ENCODE measurements at places on chromosomes 12 and 14.

- DNase-seq = no peak
Observed at GRCh38 chr14:50354527-50354926, 42.2 kb downstream of the CDKL1 start.

- no peak for DNase-seq
Observed at GRCh38 chr12:111076611-111077451, 156.5 kb upstream of the MYL2 start.

GRCh38 chr14:55957950-55958349 lies 160.3 kb upstream of the PELI2 start:
- DNase-seq = no peak

DNA sequence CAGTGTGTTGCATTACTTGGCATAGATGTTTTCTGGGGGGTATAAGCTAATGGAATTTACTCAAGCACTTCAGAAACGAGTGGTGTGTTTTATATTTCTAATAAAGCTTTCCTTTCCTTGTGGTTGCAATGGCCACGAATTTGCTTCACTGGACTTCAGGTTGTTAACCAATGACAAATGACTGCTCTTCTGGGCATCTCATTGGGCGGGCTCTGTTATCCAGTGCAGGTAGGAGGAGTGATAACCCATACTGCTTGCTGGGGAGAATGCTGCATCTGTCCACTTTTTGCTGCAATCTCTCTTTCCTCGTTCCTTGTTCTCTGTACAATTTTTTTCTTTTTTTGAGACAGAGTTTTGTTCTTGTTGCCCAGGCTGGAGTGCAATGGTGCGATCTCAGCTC lies 80.0 kb upstream of the RPH3A start:
- DNase-seq = no peak

- DNase-seq = no peak
Observed at GRCh38 chr12:98544751-98545150, 29.4 kb downstream of the TMPO start.

DNA sequence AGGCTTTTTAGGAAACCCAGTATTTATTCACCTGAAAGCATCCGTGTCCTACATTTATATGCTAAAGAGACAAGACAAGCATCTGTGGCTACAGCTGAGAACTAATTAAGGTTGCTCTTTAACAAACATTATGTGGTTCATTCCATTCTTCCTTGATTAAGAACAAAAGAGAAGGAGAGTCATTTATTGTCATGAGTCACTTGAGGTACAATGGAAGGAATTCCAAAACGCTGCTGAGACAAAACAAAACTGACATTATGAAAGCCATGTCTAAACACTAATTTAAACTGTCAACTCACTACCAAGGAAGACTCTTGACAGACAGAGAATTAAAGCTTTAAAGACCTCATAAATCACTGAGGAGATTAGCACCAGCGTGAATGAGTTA lies 214.4 kb downstream of the BMP4 start:
- DNase-seq = no peak

DNA sequence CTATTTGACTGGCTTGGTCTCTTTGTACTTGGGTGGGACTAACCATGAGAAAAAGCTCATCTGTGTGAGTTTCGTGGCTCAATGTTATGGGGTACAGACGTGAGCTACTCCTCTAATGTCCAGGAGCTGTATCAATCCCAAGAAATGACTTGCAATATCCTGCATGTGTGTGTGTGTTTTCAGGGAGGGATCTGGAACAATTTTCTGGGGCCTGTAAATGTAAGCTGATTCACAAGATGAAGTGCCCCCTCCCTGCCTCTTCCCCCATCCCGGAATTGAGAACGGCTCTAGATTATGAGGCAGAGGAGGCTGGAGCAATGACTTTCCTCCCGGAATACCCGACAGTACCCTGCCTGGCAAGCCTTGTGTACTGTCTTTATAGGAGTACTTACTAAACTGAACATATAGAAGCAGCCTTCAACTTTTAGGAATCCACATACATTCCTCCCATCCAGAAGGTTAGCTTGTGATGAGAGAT lies 53.9 kb downstream of the TMX1 start:
- DNase-seq = no peak
